ENCODE measurements at places on chromosomes 16 and 17. TPM values are rescaled to one million over a fixed set of nuclear protein-coding genes. Genes with fewer than 3 reads are reported as not detected.

CCL22 gene
- not detected for total RNA-seq

CNGB1 gene
- total RNA-seq: not detected

FAM83G gene
- 24.0 TPM for total RNA-seq

SLC4A1 gene
- total RNA-seq: not detected

ACACA gene
- total RNA-seq: 51.1 TPM

CNTNAP1 gene
- total RNA-seq: 40.8 TPM

C17orf67 gene
- total RNA-seq: 3.3 TPM

MT3 gene
- total RNA-seq: not detected

GINS2 gene
- 20.5 TPM for total RNA-seq

TBC1D28 gene
- not detected for total RNA-seq

ASPHD1 gene
- 0.07 TPM for total RNA-seq

HSD17B1 gene
- total RNA-seq: not detected

CRISPLD2 gene
- total RNA-seq: 0.20 TPM

KIF18B gene
- 16.4 TPM for total RNA-seq

MYH1 gene
- not detected for total RNA-seq

CCDC154 gene
- total RNA-seq: 0.05 TPM

HBM gene
- total RNA-seq: not detected

CETP gene
- total RNA-seq: 30.0 TPM

PTRH2 gene
- total RNA-seq: 47.5 TPM

PIPOX gene
- total RNA-seq: 0.05 TPM

KRT32 gene
- total RNA-seq: not detected

WFDC1 gene
- not detected for total RNA-seq

MYL4 gene
- 2.6 TPM for total RNA-seq

XYLT1 gene
- total RNA-seq: 0.33 TPM

RNF135 gene
- 13.8 TPM for total RNA-seq

WFIKKN2 gene
- total RNA-seq: not detected

HOXB13 gene
- total RNA-seq: not detected

CHTF8 gene
- total RNA-seq: 60.9 TPM

CBFA2T3 gene
- total RNA-seq: not detected

SAMD14 gene
- total RNA-seq: 5.7 TPM

CSF3 gene
- 11.3 TPM for total RNA-seq

All from mammary microvascular endothelial cell (primary cell).